ENCODE measurements at places on chromosomes 12 and 14.
A peak's percentile ranks its signal among the peaks of the same experiment; 100 is the strongest.

GRCh38 chr12:97283297-97283696 lies 179.3 kb upstream of the RMST start:
- H3K36me3 ChIP-seq, result no peaks in the 10 kb centered on the region
- no peak for DNase-seq
- no peaks in the 10 kb centered on the region for H3K4me1 ChIP-seq
- no peak overlapping the region for H3K4me3 ChIP-seq

DNA sequence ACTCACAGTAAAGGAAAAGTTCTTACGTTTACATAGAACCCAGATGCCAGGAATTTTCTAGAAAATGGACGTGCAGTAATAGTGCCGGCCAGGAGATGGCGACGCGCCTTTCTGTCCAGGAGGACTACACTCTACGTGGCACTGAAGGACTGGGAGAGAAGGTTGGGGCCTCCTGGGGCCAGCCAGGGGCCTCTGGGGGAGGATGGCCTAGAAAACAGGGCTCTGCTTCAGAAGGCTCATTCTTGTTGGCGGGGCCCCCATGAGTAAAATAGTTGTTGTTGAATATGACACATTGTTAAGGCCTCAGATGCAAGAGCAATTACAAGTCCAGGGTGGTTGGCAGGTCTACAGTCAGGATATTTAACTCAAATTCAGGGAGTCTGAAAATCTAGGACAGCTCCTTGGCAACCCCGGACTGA lies 120.1 kb upstream of the MAX start:
- H3K27me3 ChIP-seq, result no peaks in the 10 kb centered on the region
- peaks cover 3% of the 10 kb centered on the region for H3K4me1 ChIP-seq
- no peak overlapping the region for H3K4me3 ChIP-seq
- DNase-seq, result no peak
- H3K27ac ChIP-seq, result no peak overlapping the region

DNA sequence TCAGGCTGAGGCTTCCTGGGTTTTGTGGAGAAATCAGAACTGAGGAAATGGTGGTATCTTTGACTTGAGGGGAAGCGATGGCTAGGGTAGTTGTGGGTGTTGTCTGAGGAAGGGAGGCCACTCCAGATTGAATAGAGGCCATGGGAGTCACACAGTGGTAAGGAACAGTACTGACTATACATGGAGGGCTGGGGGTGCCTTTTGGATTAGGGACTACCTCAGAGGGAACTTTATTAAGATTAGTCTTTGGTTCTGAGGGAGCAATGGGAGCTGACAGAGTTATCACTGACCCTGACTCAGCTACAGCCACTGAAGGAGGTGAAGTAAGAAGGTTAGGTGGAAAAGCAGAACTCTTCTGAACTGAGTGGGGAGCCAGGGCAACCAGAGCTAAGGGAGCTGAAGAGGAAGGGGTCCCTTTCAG lies 4.4 kb downstream of the NACA start:
- H3K4me3 ChIP-seq, result no peak overlapping the region
- DNase-seq, result no peak
- no peaks in the 10 kb centered on the region for H3K27me3 ChIP-seq
- H3K4me1 ChIP-seq, result peaks cover 54% of the 10 kb centered on the region
- H3K36me3 ChIP-seq, result peaks cover 17% of the 10 kb centered on the region
- no peak overlapping the region for H3K27ac ChIP-seq

DNA sequence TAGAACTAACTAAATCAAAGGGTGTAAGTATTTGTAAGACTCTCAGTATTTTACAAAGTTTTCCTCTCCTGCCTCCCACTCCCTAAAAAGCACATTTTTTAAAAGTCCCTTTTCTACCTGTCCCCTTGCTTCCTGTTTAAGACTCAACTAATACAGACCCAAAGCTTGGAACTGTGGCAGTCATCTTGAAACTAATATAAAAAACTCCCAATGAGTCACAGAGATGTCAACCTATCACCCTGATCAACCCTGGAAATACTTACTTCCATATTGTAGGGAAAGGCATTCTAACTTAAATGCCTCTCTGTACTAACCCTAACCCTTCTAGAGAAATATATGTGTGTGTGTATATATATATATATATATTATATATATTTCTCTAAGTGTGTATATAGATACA lies 184.8 kb downstream of the SPTSSA start:
- no peak for DNase-seq
- H3K36me3 ChIP-seq, result no peaks in the 10 kb centered on the region
- H3K4me3 ChIP-seq, result no peak overlapping the region
- H3K4me1 ChIP-seq, result no peaks in the 10 kb centered on the region

DNA sequence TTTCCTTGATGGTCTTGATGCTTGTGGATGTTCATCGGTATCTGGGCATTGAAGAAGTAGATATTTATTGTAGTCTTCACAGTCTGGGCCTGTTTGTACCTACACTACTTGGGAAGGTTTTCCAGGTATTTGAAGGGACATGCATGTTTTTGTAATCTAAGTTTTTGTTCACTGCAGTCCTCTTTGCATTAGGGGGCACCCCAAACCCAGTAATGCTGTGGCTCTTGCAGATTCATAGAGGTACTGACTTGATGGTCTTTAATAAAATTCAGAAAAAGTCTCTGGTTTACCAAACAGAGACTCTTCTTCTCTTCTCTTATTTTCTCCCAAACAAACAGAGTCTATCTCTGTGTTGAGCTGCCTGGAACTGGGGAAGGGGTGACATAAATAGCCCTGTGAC lies 150.9 kb upstream of the SLC16A7 start:
- no peak overlapping the region for H3K4me3 ChIP-seq
- H3K4me1 ChIP-seq, result no peaks in the 10 kb centered on the region
- H3K36me3 ChIP-seq, result no peaks in the 10 kb centered on the region
- no peaks in the 10 kb centered on the region for H3K27me3 ChIP-seq

DNA sequence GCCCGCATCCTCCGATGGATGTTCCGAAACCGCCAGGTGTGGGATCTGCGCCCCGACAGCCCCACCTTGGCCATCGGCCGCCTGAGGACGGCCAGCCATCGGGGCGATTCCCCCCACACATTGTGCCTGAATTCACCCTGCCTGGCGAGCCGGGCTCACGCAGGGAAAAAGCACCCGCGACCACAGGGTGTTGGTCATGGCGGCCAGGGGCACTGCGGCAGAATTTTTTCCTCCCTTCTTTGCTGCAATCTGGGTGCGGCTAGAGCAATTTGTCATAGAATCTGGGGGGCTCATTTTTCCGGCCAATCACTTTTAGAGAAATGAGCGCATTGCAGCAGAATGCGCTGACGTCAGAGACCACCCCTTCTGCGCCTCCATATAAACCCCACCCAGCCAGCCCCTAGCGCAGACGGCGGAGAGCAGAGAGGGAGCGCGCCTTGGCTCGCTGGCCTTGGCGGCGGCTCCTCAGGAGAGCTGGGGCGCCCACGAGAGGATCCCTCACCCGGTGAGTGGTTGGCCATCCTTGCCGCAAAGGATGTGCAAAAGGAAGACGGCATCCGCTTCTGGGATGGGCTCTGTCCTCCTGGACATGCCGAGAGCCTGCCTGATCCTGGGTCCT lies at the start of gene MEG3:
TSS of gene MEG3 (plus strand) at position 406 of the 619 bp plus-strand sequence.
- H3K4me1 ChIP-seq, result no peaks in the 10 kb centered on the region
- no peak within 1 kb of the TSS for H3K27ac ChIP-seq
- DNase-seq, result no peak
- no peaks in the 10 kb centered on the region for H3K36me3 ChIP-seq
- no peaks in the 10 kb centered on the region for H3K27me3 ChIP-seq

GRCh38 chr12:63302269-63302940 lies 151.4 kb upstream of the AVPR1A start:
- H3K27ac ChIP-seq, result peak overlapping the region; percentile 64
- H3K36me3 ChIP-seq, result no peaks in the 10 kb centered on the region
- H3K27me3 ChIP-seq, result no peaks in the 10 kb centered on the region
- peaks cover 13% of the 10 kb centered on the region for H3K4me1 ChIP-seq

DNA sequence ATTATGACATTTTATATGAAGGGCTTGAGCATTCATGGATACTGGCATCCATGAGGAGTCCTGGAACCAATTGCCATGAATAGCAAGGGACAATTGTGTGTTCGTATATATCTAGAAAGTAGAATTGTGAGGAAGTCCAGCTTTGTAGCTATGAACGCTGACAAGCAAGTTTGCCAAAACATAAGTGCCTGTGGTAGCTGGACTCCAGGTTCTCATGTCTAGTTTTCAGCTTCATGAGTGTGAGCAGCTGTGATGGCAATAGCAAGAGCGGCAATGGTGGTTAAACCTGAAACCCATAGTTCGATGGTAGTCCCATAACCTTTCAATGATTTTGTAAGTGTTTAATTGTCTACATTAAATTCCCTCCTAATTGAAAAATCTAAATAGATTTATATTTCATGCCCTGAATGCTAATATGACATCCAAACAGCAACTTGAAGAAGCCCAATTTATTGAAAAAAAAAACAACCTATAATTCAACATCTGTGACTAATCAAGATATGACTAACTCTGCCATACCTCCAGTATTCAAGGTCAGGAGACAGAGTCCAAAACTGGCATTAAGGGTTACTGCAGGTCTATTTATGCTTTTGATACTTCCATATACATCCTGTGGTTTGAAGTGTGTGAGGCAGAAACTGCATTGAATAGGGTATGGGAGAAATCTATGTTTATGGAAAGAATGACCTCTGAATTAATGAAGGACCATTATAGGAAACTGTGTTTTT lies 50.3 kb upstream of the PCED1B start:
- H3K27me3 ChIP-seq, result no peaks in the 10 kb centered on the region
- no peaks in the 10 kb centered on the region for H3K36me3 ChIP-seq
- H3K4me3 ChIP-seq, result no peak overlapping the region
- H3K27ac ChIP-seq, result no peak overlapping the region
- peaks cover 11% of the 10 kb centered on the region for H3K4me1 ChIP-seq

- H3K27ac ChIP-seq, result no peak overlapping the region
- no peaks in the 10 kb centered on the region for H3K27me3 ChIP-seq
- H3K4me3 ChIP-seq, result no peak overlapping the region
- H3K4me1 ChIP-seq, result no peaks in the 10 kb centered on the region
- DNase-seq, result no peak
- peaks cover 3% of the 10 kb centered on the region for H3K36me3 ChIP-seq
Measured at GRCh38 chr12:76356071-76356470, 7.9 kb upstream of the BBS10 start.

DNA sequence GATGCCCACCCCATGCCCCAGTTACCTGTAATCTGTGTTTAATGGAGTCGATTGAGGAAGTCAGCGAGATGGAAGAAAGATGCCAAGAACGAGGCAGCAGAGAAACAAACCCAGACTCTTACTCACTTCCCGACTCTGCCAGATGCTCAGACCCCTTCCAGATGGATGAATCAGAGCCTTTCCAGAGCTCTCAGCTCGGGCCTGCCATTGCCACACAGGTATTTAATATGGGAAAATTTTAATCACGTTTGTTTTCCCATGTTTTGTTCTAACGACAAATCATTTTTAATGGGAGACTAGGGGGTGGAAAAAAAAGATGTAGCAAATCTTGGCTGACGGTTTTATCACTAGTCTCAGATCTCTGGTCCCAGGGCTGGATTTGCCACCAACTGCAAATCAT lies 72.5 kb upstream of the SRRM4 start:
- no peaks in the 10 kb centered on the region for H3K4me1 ChIP-seq
- H3K27ac ChIP-seq, result no peak overlapping the region
- DNase-seq, result no peak
- no peak overlapping the region for H3K4me3 ChIP-seq
- H3K27me3 ChIP-seq, result no peaks in the 10 kb centered on the region

DNA sequence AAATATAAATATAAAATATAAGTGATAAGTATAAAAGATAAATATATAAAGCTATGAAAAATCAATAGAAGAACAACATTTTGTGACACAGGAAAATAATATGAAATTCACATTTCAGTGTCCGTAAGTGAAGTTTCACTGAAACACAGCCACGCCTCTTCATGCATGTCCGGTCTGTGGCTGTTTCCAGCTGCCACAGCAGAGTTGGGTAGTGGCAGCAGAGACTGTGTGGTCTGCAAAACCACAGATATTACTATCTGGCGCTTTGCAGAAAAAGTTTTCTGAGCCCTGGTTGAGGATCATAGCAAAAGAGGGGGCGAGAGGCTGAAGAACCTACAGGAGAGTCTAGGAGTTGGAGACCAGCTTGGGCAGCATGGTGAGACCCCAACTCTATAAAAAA lies 780 bp downstream of the SERPINA4 start:
- H3K4me3 ChIP-seq, result no peak overlapping the region
- no peak for DNase-seq
- no peaks in the 10 kb centered on the region for H3K36me3 ChIP-seq
- no peak overlapping the region for H3K27ac ChIP-seq

GRCh38 chr12:106079148-106079738 lies 59.5 kb downstream of the NUAK1 start:
- DNase-seq, result no peak
- H3K4me3 ChIP-seq, result no peak overlapping the region
- peak overlapping the region; percentile 88 for H3K27ac ChIP-seq

DNA sequence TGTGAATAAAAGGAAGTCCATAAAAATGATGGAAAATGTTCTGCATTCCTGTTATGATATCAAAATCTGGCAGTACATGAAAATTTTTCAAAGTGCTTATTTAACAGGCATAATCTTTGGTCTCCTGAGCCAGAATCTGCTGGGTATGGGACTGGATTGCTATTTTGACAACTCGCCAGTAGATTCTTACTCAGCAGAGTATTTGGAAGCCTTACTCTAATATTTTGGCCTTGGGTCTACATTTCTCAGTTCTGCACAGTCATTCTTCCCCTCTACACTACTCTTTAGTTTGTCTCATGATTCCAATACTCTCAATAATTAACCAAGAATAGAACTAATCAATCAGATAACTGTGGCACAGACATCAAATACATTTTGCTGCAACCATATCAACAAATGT lies 1.1 kb upstream of the SLCO1B1 start:
- no peak for DNase-seq
- no peaks in the 10 kb centered on the region for H3K27me3 ChIP-seq
- no peak overlapping the region for H3K4me3 ChIP-seq
- H3K36me3 ChIP-seq, result no peaks in the 10 kb centered on the region
- peak overlapping the region; percentile 47 for H3K27ac ChIP-seq
- H3K4me1 ChIP-seq, result peaks cover 11% of the 10 kb centered on the region

- H3K4me1 ChIP-seq, result peaks cover 3% of the 10 kb centered on the region
- no peaks in the 10 kb centered on the region for H3K36me3 ChIP-seq
- H3K27me3 ChIP-seq, result no peaks in the 10 kb centered on the region
- H3K4me3 ChIP-seq, result no peak overlapping the region
Measured at GRCh38 chr12:49543914-49544815, 5.3 kb downstream of the KCNH3 start.

- H3K27me3 ChIP-seq, result no peaks in the 10 kb centered on the region
- no peak for DNase-seq
- no peak overlapping the region for H3K4me3 ChIP-seq
Measured at GRCh38 chr12:101782273-101782731, 43.0 kb upstream of the SYCP3 start.

- DNase-seq, result no peak
- no peak overlapping the region for H3K4me3 ChIP-seq
- no peaks in the 10 kb centered on the region for H3K36me3 ChIP-seq
- no peaks in the 10 kb centered on the region for H3K4me1 ChIP-seq
- H3K27ac ChIP-seq, result no peak overlapping the region
Measured at GRCh38 chr12:84551373-84551772, 361.2 kb downstream of the SLC6A15 start.

- no peak overlapping the region for H3K27ac ChIP-seq
- no peaks in the 10 kb centered on the region for H3K27me3 ChIP-seq
- H3K36me3 ChIP-seq, result no peaks in the 10 kb centered on the region
- H3K4me3 ChIP-seq, result no peak overlapping the region
- no peak for DNase-seq
- no peaks in the 10 kb centered on the region for H3K4me1 ChIP-seq
Measured at GRCh38 chr12:102406033-102406584, 74.3 kb downstream of the IGF1 start.
